ENCODE measurements at places on chromosomes 13 and 19.
A peak's percentile ranks its signal among the peaks of the same experiment; 100 is the strongest.

DNA sequence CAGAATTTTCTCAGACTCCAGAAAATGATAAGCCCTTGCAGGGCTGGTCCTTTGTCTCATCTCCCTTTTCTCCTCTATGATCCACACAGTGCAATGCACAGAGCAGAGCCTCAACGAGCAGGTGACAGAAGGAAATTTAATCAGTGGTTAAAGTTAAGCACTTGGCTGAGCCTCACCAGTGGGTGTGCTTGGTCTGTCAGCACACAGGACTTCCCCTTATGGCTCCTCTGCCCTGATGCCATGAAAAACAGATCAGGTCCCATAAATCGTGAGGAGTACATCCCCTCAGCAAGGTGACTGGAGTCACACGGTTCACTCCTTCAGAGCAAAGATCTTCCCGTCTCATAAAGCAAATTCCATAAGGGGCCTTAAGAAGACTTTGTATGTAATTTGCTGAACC is 818.2 kb downstream of the UQCRFS1 start:
- DNase-seq, result no peak

- DNase-seq, result no peak
Observed at GRCh38 chr13:99806671-99807070, 164.9 kb downstream of the ZIC5 start.

DNA sequence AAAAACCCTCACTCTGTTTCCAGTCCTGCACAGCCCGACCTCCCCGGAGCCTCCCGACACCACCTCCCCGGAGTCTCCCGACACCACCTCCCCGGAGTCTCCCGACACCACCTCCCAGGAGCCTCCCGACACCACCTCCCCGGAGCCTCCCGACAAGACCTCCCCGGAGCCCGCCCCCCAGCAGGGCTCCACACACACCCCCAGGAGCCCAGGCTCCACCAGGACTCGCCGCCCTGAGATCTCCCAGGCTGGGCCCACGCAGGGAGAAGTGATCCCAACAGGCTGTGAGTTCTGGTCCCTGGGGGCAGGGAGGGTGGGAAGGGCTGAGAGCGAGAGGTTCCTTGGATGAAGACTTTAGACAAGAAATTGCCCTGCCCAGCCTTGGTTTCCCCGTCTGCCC is 5.4 kb downstream of the MADCAM1 start:
- DNase-seq, result no peak

DNA sequence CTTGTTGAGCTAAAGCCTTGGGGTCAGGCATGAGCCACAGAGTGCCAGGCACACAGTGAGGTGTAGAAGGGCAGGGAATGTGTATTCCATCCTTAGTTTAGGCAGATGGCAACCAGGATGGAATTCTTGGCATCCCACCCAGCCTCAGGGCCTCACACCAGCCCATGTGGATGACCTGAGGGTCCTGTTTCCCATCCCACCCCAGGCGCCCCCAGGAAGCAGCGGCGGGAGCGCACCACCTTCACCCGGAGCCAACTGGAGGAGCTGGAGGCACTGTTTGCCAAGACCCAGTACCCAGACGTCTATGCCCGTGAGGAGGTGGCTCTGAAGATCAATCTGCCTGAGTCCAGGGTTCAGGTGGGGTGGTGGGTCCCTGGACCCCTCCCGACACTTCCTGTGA is 14.3 kb downstream of the CRX start:
- DNase-seq, result no peak

DNA sequence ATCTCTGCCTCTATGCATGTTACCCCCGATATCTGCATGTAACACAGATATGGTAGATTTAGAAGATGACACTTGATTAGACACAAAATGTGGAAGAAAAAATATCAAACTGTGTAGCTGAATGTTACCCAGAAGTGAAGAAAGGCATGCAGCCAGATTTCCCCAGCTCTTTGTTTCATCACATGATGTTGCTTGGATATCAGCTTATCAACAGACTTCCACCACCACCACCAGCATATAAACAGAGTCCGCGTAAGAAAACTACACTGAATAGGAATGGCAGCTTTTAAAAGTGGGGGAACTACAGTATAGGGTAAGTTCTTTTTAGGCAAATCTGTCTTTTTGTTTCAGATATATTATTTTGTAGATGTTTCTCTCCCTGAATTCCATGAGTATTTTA is at the start of gene FAM216B:
FAM216B (plus strand) TSS at position 233 of the 400 bp plus-strand sequence. CDS start 2,484 bp downstream, outside the sequence.
- DNase-seq, result no peak

DNA sequence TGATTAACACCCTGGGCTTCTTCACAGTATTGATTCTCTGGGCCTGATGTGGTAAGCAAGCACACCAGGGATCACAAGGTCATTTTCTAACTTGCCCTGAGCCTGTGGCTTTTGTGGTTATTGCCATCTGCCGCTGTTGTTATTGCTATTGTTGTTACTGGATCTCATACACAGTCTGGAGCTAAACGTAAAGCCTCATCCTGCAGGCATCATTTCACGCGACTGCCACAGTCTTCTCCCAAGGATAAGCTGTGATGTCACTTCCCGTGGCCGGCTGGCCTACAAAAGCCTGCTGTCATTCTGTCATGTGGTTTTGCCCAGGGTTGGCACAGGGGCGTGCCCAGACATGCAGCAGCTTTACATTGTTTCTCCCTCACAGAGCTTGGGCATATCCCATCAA is 154.0 kb upstream of the GPR12 start:
- DNase-seq, result peak; percentile 16

Data from NK-92 treated with Interleukin-12 subunit alpha and Interleukin-12 subunit beta, amount 100 ng/mL, for 24 hours (cell line).